Pons (tissue), 1 donor: ENCODE measurements at places on chromosomes 13 and 19.

DNA sequence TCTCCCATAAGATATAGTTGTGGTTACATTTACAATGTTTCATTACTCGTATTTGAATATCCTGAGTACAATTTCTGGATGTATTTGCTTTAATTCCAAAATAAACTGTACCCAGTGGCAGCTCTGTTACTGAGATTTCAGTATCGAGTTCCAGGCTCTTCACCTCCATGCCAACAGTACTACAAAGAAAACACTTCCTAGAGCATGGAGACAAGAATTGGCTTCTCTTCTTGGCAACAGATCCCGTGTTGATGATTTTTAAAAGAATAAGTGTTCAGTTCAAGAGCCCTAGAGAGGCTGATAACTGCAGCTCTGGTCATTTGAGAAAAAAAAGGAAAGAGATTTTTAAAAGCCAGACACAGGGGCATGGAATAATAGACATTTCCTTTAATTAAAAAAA, 302.8 kb downstream of the EFNB2 start:
- peak; percentile 15 for DNase-seq

DNA sequence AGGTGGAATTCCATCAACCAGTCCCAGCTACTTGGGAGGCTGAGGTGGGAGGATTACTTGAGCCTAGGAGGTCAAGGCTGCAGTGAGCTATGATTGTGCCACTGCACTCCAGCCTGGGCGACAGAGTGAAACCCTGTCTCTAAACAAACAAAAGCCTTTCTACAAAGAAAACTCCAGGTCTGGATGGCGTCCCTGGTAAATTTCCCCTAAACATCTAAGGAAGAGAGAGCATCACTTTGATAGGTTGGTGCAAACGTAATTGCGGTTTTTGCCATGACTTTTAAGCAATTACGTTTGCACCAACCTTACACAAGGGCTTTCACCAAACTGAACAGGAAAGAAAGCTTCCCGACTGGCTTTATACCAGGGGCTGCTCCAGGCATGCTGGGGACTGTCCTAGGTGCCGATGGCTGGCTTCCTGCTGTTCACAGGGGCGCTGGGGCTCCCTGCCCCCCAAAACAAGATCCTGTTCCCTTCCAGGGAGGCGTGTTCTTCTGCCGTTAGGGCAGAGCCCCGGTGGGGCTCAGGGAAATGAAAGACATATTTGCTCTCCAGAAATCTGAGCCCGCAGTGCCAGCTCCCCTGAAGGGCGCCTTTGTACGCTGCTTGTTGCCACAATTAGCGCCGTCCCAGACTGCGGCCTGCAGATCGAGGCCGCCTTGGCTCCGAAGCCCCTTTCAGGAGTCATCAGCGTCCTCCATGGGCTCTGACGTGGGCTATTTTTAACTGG, 38.7 kb upstream of the KLF2 start:
- DNase-seq = peak; percentile 32

GRCh38 chr13:58655086-58655485, 1023.5 kb downstream of the PCDH17 start:
- no peak for DNase-seq

GRCh38 chr19:38905620-38906019, 5.9 kb downstream of the NFKBIB start:
- DNase-seq = no peak

DNA sequence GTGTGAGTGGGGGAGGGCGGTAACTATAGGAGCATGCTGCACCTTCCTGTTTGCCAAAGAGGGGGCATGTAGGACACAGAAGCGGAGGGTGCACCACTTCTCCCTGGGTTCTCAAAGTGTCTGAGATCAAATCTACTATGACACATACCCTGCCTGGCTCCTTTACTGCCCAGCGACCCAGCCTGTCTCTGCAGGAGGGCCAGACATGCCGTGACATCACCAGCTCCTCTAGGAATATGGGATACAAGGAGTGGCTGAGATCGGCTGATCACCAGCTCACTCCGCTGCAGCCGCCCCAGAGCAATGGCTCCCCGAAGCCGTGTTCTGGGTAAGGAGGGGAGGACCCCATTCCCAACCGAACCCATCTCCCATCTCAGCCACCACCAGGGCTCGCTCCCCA, 16.4 kb upstream of the IGFL1 start:
- DNase-seq = no peak

- DNase-seq = peak; percentile 37
Measured at GRCh38 chr13:99442273-99442895, 58.9 kb upstream of the TM9SF2 start.

GRCh38 chr13:110230661-110231347, 76.2 kb downstream of the COL4A1 start:
- no peak for DNase-seq

DNA sequence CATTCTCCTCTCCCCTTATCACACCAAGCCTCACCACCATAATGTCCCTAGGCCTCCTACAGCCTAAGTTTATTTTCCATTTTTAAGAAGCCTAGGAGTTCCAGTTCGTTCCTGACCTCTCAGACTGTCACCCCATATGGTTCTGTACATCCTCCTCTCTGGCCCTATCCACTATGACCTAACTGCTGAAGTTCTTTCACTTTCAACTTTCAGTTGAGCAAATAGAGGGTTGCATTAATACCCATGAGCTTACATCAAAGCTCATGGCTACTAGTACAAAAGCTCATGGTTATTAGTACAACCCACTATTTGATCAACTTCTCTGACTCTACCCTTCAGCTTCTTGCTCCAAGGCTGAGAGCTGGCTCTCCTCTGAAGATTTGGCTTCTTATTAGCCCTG, 72.9 kb downstream of the FGF14 start:
- DNase-seq = no peak

GRCh38 chr19:3698974-3699740, 1.1 kb downstream of the PIP5K1C start:
- DNase-seq = peak; percentile 47

- no peak for DNase-seq
Measured at GRCh38 chr13:100254002-100254401, 165.1 kb downstream of the PCCA start.

- DNase-seq = peak; percentile 27
Measured at GRCh38 chr13:99347911-99348451, 40.8 kb upstream of the GPR183 start.

- DNase-seq = no peak
Measured at GRCh38 chr13:33125821-33126570, 109.8 kb downstream of the KL start.

DNA sequence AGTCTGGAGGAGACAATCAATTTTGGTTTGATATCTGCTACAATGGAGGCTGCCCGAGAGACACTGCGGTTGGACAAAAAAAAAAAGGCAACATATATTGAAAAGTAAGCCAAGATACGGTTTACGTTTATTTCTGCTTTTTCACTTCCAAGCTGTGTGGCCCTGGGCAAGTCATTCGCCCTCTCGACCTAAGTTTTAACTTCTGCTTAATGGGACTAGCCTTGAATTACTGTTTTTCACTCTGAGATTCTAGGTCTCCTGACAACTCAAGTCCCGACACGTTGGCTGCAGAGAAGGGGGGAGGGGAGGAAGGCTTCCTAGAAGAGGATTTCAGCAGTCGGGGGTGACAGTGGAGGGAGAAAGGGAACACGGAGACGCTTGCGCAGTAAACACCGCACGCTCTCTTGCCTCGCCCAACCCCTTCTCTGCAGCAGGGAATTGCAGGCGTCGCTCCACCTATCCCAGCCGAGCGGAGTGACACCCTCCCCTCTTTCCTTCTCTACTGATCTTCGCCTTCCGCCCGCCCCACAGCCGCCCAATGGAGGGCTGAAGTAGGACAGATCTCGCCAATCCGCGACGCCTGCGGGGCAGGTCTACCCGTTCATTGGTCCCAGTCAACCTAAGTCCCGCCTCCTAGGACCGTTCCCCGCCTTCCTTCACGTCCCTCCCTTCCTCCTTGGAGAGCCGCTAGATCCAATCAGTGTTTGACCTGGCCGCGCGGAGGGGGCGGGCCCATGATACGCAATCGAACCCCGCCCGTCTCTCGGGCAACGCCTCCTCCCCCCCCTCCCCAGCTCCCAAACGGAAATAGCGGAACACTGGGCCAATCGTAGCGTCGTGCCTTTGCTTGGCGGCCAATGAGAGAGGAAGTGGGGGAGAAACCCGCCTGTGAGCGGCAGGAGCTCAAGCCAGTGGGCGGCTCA, 533 bp upstream of the AP2A1 start:
- peak; percentile 100 for DNase-seq

DNA sequence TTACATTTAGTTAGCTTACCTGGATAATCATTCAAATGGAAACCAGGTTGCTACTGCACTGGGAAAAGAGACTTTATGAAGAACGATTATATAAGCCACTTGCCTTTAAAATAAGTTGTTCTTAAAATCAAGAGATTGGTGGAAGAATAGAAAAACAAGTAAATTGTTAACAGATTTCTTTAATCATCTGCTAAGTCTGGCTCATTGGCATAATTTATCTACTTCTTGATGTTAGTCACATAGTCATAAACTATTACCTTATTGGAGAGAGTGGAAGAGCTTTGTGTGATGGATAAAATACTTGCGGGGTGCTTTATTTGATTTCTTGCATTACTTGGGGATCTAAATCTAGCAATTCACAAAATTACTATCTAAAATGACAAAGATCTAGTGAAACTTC, 6.8 kb downstream of the LSM14A start:
- DNase-seq = no peak

DNA sequence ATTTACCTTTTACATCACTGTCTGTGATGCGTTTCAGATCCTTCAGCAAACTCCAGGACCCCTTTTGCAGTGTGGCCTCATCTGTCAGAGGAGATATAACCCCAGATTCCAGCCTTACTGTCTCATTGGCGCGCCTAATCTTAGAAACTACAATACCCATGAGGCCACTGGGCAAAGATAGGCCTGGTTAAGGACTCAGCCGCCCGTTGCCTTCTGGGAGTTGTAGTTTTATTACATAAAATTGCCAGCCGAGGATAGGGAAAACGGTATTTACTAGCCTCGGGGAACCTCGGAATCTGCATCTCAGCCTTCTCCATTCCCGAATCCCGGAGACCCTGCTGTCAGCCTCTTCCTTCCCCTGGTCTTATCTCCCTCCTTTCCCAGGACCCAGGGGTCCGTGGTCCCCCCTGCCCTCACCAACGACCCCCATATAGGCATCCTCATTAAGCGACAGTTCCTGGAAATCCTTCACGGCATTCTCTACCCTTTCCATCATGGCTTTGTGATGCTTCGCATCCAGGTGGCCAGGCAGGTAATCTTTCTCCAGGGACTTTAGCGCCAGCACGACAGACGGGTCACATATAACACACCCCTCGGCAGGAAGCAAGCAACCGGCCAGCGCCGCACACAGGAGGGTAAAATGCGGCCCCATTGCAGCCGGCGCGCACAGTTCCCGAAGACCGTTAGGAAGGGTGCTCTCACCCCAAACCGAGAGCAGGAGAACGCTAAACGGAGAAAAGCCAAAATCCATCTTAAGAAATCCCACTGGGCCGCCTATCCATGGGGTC, 1.3 kb downstream of the IZUMO1 start:
- peak; percentile 83 for DNase-seq

DNA sequence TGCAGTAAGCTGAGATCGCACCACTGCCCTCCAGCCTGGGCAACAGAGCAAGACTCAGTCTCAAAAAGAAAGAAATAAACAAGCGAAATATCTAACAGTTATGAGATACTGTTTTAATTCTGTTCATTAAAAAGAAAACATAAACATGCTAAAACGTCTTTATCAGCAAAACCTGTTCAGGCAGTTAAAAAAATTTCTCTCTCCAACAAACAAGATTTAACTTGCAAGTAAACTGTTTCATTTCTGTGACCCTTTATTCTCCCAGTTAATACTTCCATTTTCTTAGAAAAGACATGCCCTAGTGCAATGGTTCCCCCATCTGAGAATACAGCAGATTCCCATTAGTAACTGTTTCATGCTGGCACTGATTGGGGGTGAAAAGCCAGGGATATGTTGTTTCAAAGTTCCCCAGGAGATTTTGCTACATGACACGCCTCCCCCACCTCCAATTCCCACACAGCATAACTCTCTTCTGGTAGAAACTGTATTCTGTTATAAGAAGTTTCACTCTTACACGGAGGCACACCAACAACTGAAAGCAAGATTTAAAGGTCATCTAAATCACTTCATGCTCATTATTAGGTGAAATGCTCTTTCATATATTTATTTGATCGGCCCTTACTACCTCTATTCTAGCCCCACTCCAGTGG, 24.4 kb downstream of the ELF1 start:
- no peak for DNase-seq

DNA sequence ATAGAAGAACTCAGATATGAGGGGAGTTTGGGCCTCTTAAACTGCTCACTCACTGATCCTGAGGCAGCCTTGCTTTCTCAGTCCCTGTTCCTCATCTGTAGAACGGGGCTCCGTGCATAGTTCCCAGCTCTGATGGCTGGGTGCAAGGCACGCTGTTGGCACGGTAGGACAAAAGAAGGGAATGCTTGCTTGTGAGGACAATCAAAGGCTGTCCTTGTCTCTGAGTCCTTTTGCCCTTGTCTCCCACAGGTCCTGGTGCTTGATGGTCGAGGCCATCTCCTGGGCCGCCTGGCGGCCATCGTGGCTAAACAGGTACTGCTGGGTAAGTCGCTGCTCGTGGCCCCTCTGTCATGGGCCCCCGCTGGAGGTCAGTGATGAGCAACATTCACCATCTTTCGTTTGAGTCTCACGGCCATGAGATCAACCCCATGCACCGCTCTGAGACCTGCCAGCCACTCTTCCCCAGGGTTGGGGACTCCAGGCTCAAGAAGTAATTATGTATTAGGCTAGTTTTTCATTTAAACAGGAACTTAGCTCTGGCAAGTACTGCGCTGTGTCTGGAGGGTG, 2.3 kb downstream of the RPL13A start:
- DNase-seq = no peak

GRCh38 chr13:104608331-104608730, 1542.1 kb upstream of the SLC10A2 start:
- DNase-seq = no peak

GRCh38 chr19:19064811-19065745, 1.3 kb downstream of the SLC25A42 start:
- DNase-seq = no peak

DNA sequence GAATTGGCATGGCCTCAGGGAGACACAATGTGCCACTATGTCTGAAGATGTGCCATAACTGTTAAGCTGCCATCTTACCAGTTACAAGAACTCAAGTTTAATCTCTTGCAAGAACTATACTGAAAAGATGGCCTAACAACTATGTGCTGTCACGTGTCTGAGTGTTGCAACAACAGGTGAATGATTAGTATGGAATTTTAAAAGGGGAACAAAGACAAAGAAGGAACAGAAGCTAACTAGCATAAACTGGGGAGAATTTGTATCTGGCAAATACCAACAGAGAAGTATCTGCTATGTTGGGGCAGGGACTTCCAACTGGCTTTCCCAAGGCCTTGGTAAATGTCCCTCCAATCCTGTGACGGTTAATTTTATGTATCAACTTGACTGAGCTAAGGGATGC, 11.5 kb upstream of the ACOD1 start:
- DNase-seq = no peak

DNA sequence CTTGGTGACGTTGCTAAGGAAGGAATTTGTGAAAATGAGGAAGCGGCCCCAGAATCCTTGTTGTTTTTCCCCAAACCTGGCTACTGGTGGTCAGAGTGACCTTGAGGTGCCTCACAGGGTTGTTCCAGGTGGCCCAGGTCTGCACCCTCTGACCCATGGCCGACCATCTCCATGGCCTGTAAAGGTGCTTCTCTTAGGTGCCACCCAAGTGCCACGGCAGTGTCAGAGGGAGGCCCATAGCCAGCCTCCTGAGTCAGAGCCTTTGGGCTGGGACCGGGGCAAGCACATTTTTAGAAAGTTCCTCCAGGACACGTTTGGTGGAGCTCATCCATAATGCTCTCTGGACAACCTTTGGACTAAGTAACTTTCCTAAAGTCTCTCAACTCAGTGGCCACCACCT, 83.9 kb upstream of the IRS2 start:
- DNase-seq = no peak

- DNase-seq = no peak
Measured at GRCh38 chr19:47729799-47730520, 15.4 kb upstream of the NOP53 start.

- no peak for DNase-seq
Measured at GRCh38 chr19:51123381-51123800, 1.3 kb upstream of the SIGLEC9 start.
